NCI-H1417 treated with DMSO at 0.1 percent for 48 hours (cell line): ENCODE measurements at places on chromosomes 12 and 14.

- DNase-seq, result no peak
These were observed 936 bp downstream of the TFCP2 start for GRCh38 chr12:51171884-51172514.

DNA sequence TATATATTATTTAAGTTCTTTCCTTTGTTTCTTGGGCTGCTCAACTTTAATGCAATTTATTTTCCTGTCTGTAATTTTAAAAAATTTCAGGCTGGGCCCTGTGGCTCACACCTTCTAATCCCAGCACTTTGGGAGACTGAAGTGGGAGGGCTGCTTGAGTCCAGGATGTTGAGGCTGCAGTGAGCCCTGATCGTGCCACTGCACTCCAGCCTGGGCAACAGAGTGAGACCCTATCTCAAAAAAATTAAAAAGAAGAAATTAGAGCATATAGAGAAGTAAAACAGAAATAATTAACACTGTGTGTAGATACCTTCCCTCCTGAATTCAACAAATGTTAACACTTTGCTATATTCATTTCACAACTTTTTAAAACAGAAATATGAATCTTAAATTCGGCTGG, 74.2 kb downstream of the DENND5B start:
- no peak for DNase-seq

DNA sequence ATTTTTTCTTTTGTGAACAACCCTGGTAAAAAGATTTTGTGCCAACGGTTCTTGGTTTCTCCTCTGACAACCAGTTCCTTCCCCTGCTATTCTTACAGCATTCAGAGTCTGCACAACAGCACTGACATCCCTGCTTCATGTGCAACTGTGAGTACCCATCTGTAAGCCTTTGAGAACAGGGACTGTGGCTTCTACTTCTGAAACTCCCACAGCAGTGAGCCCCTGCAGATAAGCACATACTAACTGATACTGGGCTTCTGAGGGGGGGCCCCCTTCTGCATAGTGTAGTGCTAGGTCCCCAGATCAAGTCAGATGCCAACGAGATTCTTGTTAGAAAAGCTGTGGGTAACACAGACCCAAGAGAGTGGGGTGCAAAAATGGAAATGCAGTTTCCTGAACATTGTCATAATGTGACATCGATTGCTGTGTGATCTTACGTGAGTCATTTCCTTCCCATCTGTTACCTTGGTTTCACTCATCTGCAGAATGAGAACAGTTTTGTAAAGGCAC, 11.1 kb upstream of the NINJ2 start:
- DNase-seq, result no peak

- no peak for DNase-seq
These were observed 13.2 kb downstream of the ATF7 start for GRCh38 chr12:53612978-53613377.

DNA sequence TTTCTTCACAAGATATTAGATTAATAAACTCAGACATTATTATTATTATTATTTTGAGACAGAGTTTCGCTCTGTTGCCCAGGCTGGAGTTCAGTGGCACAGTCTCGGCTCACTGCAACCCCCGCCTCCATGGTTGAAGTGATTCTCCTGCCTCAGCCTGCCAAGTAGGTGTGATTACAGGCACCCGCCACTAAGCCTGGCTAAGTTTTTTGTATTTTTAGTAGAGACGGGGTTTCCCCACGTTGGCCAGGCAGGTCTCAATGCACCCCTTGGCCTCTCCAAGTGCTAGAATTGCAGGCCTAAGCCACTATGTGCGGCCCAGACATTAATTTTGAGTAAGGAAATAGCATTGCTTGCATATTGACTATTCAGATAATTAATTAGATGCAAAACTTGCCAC, 554.9 kb upstream of the LRFN5 start:
- no peak for DNase-seq

- DNase-seq, result no peak
These were observed 44.7 kb upstream of the BMP4 start for GRCh38 chr14:54001189-54001878.

GRCh38 chr12:105724641-105725040, 394.1 kb downstream of the C12orf75 start:
- DNase-seq, result no peak

GRCh38 chr12:26327975-26328644, 132.7 kb downstream of the SSPN start:
- no peak for DNase-seq
